ENCODE measurements at places on chromosomes 2 and 18. TPM values are rescaled to one million over a fixed set of nuclear protein-coding genes. Genes with fewer than 3 reads are reported as not detected.

PER2 gene
- 14.3 TPM for total RNA-seq

CYTIP gene
- total RNA-seq: 380 TPM

DNA sequence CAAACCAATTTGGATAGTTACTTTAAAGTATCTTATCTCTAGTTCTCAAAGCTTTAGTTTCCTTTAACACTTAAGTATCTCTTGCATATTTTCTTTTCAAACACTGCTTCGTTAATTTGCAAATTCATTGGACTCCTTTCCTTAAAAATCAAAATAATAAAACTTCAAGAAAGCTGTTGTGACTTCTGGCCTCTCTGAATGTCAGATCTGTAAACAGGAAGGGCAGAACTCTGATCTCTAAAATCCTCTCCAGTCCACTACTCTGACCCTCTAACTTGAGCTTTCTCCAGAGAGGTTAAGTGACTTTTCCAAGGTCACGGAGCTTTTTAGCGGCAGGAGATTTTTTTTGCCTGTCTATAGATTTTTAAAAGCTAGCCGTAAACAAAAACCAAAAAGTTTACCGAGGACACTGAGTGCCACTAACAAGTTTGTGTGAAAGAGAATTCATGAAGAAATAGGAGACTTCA, 155.5 kb downstream of the TGIF1 start:
- no peak for DNase-seq

- no peak for DNase-seq
Measured at GRCh38 chr2:216210701-216211540, 101.8 kb downstream of the XRCC5 start.

DNA sequence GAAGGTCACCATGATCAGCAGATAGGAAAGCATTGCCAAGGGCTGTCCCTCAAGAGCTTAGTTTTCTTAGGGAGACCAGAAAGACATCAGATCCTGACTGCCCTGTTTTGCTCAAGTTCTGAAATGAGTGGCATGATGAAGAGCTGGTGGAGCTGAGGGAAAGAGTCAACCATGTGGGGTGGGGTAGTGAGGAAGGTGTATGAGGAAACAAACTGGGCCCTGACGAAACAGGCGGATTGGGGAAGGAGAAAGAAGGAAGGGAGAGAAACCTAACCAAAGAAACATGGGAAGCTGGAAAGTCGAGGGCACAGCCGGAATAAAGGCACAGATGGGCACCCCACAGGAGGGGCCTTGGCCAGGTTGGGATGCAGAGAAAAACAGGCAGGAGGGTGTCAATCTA, 8.0 kb downstream of the TGOLN2 start:
- no peak for DNase-seq

DNA sequence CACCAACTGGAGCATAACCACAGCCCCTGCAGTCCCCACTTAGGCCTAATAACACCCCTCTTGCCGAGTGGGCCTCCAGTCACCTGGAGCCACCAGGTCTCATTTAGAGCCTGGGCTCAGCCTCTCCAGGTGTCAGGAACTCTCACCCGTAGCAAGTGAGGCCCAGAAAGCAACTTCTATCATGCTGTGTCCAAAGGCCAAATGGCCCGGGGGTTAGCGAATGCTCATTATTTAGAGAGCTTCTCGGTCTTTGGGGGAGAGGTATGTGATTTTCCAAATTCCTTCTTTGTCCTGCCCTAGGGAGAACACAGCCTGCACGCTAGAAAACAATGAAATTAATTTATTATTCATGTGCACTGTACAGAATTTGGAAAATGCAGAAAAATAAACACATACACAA, 109.9 kb upstream of the PTPRM start:
- DNase-seq: no peak

GRCh38 chr18:58654896-58655614, 16.2 kb upstream of the MALT1 start:
- no peak for DNase-seq

Measured in naive thymus-derived CD4-positive, alpha-beta T cell (primary cell).